ENCODE measurements at places on chromosomes 16 and 17. TPM values are rescaled to one million over a fixed set of nuclear protein-coding genes. Genes with fewer than 3 reads are reported as not detected.

The CMTM2 gene
- total RNA-seq: not detected

The PLA2G10 gene
- total RNA-seq: not detected

The SDR42E2 gene
- total RNA-seq: not detected

The RNPS1 gene
- total RNA-seq: 114 TPM

The CLEC18B gene
- not detected for total RNA-seq

The CPHXL2 gene
- total RNA-seq: not detected

The MYH1 gene
- not detected for total RNA-seq

The FOXF1 gene
- 69.7 TPM for total RNA-seq

The KRTAP9-8 gene
- not detected for total RNA-seq

The SMIM22 gene
- total RNA-seq: not detected

The MPP3 gene
- total RNA-seq: 6.0 TPM

The INO80E gene
- 58.1 TPM for total RNA-seq

The GSDMA gene
- not detected for total RNA-seq

The DNAAF1 gene
- total RNA-seq: 0.78 TPM

The GRIN2A gene
- 0.32 TPM for total RNA-seq

The ZG16 gene
- total RNA-seq: not detected

The RAMP2 gene
- 19.5 TPM for total RNA-seq

Data from esophagus muscularis mucosa (tissue), 4 donors.